ENCODE measurements at places on chromosomes 3 and 15.

- no peak for DNase-seq
Measured at GRCh38 chr15:91193378-91193720, 93.3 kb downstream of the SV2B start.

DNA sequence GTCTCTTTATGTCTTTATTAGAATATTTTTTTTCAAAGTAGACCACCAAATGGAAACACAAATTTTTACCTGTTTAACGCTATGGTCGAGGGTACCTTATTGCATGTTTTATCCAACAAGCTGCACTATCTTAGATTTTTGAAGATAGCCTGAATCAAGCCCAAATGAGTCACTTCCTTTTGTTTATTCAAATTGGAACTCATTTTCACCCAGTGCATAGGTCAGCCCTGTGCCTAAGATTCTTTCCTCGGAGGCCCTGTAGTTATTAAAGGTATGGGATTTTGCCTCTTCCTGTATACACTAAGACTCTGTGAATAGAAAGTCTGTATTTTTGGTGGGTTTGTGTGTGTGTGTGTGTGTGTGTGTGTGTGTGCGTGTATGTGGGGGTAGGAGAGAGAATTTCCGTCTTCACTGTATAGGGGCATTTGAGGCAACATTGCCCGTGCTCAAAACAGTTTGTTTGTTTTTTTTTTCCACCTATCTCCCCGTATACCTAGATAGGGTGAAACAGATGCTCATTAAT is 358.0 kb upstream of the CADM2 start:
- no peak for DNase-seq

DNA sequence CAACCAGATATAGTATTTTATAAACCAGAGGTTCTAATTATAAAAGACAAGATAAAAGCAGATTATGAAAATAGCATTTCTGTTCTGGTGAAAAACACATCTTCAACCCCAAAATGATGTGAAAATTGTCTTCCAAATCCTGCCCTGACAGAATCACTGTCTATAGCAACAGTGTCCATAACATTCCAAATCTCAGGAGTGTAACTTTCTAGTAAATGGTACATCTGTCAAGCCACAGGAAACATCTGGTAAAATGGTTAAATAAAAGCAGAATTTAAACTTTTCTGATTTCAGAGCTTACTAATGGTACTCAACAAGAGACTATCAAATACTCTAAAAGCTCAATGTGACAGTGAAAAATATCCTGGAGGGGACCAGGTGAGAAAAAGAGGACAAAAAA is 60.5 kb downstream of the VGLL4 start:
- no peak for DNase-seq

GRCh38 chr15:33112541-33113105 is 81.9 kb downstream of the FMN1 start:
- no peak for DNase-seq

GRCh38 chr3:66747696-66748095 is 246.9 kb upstream of the LRIG1 start:
- DNase-seq = no peak

DNA sequence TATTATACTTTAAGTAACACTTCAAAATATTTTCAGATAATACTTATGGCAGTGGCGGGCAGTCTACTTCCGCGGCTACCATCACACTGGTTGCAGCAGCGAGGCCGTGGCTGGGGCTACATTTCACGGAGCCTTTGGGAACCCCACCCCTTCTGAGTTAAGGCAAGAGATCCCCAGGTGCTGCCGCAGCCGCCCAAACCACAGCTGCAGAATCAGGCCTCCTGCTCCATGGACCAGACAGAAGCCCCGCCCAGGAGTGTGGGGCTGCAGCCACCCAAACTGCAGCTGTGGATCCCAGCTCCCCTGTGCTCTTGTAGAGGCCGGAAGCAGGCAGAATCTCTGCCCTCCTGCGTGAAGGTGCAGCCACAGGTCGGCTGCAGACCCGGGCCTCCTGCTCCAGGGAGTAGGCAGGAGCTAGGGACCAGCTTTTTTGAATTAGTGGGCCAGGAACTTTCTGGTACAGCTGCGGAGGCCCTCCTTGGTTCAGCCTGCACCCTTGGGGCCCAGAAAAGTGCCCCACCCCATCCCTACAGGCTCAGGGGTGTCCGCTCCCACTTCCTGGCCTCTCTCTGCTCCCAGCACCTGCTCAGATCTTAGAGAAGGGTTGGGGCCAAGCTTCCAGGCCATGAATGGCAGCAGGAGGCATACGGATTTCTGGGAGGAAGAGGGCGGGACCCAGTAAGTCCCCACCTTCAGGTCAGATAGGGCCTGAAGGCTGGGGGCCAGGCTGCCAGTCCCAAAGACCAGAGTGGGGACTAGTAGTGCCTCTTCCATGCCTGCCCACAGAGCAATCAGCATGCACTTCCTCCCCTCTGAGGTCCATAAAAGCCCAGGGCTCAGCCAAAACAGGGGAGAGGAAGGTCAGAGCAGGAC is 1188.8 kb upstream of the CADM2 start:
- no peak for DNase-seq

DNA sequence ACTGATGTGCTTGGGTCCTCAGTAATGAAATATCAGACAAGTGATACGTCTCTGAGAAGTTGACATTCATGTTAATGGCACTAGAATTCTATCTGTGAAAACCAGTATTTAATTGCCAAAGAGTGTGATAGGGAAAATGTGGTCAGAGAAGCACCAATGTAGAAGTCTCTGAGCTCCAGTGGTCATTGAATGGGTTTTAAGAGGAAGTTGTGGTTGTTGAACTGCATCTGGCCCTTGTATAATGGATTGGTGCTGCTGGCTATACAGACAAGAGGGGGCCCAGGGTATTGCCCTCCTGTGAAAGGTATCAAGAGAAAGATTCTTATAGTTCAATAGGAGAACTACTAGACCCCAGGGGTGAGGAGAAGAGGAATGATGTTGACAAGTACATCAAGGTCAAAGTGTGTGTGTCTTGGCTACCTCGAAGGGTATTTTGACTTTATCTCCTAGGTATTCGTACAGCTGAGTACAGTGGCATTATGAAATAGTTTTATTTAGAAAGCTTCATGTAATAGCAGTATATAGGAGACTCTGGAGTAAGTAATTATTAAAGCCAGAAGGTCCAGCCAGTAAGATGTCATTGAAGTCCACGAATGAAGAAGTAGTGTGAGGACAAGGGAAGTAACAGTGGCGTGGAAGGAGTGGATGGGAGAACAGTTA is 47.1 kb downstream of the CHD2 start:
- no peak for DNase-seq

GRCh38 chr15:92896561-92896960 is 3.6 kb upstream of the CHD2 start:
- DNase-seq = no peak

DNA sequence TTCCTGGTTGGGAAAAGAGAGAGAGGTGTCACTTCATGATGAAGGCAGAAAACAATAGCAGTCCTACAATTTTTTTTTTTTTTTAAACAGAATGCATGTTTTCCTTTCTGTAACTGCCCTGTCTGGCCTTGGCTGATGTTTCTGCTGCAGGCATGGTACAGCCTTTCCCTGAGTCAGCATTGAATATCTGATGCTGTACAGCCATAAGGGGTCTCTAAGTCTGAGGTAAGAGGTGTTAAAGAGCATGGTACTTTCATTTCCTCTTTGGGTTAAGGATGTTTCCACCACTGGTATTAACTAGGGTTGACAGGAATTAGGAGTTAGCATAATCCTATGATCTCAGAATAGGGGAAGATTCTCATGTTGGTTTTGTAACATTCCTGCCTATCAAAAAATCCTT is 147.4 kb downstream of the CHST2 start:
- DNase-seq = no peak

GRCh38 chr3:12005951-12006625 is 1.9 kb downstream of the SYN2 start:
- DNase-seq = no peak

DNA sequence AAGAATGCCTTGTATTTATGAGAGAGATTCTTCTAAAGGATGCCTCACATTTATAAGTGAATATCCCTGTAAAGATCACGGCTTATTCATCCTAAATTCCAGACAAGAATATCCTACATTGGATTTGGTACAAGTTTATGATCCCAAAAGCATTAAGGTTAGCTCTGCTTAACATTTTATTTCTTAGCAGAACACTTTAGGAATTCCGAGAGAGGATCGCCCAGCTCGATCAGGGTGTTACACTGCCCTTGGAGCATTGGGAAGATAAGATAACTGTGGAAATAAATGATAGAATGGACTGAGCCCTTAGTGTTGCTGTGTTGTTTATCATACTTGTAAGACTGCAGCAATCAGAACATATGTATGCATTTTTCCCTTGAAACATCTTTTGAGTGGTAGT is 223.0 kb upstream of the CDIN1 start:
- DNase-seq = no peak

DNA sequence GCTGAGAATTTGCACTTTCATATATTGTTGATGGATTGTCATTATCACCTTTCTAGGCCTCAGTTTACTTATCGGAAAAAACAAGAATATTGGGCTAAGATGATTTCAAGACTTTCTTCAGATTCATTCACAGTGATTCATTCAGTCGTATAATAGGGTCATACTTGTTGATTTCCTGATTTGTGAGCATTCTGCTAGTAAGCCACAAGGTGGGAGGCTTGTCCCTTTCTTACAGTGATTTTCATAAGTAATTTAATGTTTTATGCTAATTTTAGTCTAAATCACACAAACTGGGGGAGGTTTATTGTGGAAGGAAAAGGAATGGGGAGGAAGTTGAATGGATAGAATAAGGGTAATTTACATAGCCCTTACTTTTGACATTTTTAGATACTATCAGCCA is 126.8 kb upstream of the GOLGA6L4 start:
- no peak for DNase-seq

- no peak for DNase-seq
Measured at GRCh38 chr3:96748139-96748538, 66.3 kb upstream of the EPHA6 start.

DNA sequence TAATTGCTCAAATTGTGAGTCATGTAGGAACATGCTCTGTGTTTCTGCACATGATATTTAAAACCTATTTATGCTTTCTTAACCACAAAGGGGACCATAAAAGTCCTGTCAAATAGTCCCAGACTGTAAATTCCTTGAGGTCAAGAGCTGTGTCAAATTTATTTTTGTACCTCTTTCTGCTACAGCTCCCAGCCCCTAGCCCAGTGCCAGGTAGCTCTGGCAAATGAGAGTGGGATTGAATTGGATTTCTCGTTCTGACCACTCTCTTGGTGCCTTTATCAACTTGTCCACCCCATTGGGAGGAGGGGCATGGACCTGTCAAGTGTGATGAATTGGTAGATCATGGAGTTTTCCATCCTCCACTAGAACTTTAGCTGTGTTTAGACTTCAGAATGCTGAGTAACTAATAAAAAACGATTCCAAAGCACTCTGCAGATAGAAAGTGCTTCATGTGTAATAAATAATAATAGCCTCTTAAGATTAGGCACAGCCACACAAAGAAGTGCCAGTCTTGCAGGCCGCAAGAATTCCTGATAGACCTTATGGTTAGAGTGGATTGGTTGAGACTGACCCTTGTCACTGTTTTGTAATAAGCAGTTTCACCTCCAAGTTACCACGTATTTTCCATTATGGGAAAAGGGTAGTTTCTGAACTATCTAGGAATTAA is 120.4 kb downstream of the LPP start:
- no peak for DNase-seq

- no peak for DNase-seq
Measured at GRCh38 chr15:45734260-45734711, 99.5 kb downstream of the SQOR start.

- no peak for DNase-seq
Measured at GRCh38 chr3:141275973-141276372, 44.3 kb downstream of the PXYLP1 start.

DNA sequence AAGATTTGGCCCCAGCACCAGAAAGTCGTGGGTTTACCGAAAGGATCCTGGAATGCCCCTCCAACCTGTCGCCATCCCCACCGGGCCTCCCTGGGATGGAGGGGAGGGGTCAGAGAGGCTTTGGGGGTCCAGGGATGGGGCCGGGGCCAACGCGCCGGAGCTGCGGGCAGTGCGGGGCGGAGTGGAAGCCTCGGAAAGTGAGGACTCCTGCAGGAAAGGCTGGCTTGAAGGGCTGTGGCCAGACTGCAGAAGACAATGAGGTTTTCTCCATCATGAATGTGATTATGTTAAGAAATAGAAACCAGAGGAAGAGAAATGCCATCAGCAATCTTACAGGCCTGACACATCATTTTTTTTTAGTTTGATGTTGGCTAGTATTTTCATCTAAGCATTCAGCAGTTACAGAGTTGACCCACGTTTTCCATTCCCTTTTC is 738 bp downstream of the YEATS2 start:
- DNase-seq = no peak

DNA sequence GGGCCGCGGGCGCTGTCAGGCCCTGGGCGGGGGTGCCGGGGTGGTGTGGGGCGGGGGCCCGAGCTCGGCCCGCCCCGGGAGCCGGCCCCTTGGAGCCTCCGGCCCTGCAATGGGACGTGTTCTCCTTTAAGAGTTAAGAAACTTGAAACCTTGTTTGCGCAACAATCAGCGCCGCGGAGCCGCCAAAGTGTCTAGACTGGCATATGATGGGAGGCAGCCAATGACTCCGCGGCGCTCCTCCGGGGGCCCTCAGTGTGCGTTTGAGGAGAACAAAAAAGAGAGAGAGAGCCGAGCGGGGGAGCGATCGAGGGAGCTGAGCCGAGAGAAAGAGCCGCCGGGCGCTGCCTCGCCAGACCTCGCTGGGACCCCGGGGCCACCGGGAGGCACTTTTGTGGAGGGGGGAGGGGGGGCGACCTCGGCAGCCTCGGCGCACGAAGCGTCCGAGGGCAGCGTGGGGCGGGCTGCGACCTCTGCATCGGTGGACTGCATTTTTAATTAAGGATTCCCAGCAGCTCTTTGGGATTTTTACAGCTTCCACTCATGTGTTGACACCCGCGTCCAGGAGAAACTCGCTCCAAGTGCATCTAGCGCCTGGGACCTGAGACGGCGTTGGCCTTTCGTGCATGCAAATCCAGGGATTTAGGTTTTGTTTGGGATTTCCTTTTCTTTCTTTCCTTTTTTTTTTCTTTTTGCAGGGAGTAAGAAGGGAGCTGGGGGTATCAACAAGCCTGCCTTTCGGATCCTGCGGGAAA is at the start of gene SMAD6:
Gene SMAD6 (plus strand): TSS at position 202 of the 752 bp plus-strand sequence. CDS start 1,023 bp downstream, outside the sequence.
- peak; percentile 88 for DNase-seq

GRCh38 chr3:16936676-16937230 is 52.0 kb downstream of the PLCL2 start:
- DNase-seq = no peak

GRCh38 chr3:120498556-120499346 is 48.0 kb upstream of the FSTL1 start:
- DNase-seq = no peak

- DNase-seq = no peak
Measured at GRCh38 chr15:89997079-89997478, 4.0 kb upstream of the ZNF710 start.

GRCh38 chr3:111681661-111682426 is 86.7 kb upstream of the ZBED2 start:
- no peak for DNase-seq

GRCh38 chr3:173538410-173538809 is 140.9 kb downstream of the NLGN1 start:
- no peak for DNase-seq

Data from NCI-H1436 treated with DMSO at 0.1 percent for 48 hours (cell line).